Activated CD4-positive, CD25-positive, alpha-beta regulatory T cell (primary cell): ENCODE measurements at places on chromosomes 3 and 15.

DNA sequence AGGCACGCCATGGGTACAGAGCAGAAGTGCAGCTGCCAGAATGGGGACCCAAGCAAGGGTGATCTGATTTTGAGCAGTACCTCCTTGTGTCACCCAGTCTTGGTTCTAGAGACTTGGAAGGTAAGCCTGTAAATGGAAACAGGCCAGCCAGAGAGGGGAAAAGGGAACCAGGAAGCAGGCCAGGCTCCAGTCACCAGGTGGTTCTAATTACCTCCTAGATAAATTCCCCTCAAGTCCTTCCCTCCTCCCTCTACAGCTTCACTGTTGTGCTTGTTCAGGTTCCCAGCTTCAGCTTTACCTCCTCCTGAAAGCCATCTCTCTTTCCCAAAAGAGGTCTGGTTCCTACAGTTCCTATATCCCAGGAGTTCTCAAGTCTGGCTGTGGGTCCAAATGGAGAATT lies 58.8 kb upstream of the SLC7A14 start:
- DNase-seq, result no peak

DNA sequence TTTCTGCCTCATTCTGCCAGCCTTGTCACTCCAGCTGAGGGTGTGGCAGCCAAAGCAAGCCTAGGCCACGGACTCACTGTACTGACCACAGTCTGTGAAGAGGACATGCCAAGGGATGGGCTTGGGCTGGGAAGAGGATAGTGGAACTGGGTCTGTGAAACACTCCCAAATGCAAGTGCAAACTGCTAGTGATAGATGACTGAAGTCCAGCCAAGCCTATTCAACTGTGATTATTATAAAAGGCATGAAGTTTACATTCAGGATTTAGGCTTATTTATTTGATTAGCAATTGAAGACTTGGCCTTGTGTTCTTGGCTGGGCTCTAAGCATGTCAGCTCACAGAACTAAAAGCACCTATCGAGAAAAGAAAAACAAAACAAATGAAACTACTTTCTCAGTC lies 84.9 kb upstream of the UBE2E1 start:
- no peak for DNase-seq

DNA sequence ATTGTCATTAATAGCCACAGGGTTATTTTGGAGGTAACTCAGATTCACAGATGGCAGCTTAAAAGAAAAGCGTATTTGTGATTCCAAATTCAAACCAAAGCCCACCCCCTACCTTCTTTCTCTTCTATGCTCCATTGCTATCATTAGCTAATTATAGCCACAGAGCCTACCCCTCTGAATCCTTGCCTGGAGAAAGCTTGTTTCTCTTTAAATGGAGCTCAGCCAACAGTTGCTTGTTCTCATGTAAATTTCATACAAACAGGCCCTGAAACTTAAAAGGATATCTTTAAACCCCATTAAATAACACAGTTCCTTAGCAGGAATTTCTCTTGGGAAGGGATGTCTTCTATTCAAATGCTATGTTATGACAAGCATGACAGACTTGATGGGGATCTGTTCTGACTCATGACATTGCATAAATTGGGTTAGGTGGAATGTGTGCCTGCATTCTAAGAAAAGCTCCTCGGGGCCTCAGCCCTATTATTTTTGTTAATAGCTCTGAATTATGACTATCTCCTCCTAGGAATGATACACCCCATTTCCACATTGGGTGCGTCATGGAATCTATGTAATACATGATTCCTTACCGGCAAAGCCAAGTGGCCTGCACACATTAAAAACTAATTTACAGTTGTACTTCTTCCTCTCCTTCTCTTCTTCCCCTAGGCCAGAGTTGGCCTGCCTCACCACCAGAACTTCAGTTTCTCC lies 265.8 kb downstream of the TAFA4 start:
- DNase-seq, result no peak

DNA sequence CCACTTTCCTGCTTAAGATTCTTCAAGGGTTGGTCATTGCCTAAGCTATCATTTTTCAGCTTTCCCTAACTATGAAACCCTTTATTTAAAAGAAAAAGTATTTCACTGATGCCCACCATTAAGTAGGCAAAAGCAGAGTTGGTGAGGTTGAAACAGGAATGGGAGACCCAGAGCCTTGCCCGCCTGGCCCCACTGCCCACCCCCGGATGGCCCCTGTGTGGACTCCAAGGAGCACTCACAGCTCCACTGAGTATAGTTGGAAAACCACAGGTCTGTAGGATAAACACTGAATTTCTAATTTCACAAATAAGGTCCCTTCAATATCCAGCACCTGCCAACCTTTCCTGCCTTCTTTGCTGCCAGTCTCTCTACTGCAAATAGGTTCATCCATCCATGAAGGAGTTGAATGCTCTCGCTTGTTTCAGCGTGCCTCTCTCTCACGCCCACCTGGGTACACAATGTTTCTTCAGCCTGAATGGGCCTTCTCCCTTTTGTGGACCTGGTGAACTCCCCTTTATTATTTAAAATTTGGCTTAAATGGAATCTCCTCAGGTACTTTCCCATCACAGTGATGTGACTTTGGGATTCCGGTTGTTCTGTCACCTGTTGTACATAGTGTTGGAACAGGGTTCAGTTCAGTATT lies 8.7 kb upstream of the ACAP2 start:
- no peak for DNase-seq

- no peak for DNase-seq
Measured at GRCh38 chr3:40363674-40364073, 23.3 kb upstream of the ENTPD3 start.

DNA sequence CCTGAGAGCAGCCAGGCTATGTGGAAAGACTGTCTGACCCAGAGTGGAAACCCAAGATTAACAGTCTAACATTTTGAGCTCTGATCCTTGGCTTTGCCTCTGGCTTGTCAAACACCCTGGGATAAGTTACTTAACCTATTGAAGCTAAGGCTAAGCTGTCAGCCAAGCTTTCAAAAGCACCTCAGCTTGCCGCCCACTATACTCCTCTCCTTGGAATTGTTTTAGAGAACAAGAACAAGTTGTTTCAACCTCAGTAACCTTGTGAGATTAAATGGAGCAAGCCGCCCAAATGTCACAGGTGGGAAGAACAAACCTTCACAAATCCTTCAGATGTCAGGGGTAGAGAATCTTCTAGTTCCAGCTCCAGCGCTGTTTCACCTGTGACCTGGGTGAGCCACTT lies 235.1 kb downstream of the RYR3 start:
- DNase-seq, result no peak

DNA sequence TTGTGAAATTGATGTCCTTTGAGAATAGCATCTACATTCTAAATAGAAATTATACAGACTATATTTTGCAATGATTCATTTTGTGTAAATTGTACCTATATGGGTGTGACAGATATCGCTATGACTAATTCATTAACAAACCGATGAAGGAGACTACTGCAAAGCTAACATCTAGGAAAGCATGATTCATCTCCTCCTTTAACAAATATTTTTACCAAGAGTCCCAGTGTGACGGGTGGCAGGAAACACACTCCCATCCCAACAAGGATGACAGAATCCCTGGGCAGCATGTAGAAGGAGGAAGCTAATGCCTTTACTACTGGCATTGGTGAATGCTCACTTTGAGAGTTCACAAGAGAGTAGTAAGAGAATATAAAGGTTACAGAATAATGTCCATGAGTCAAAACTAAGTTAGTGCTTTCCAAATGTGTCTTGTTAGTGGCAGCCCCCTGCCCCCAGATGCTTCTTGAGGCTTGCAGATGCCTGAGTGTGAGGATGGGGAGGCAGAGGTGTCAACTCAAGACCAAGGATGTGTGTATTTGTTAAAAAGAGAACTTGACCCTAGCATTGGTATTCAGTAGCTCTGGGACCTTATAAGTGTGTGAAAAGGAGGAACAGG lies 180.6 kb downstream of the FMN1 start:
- DNase-seq, result no peak

GRCh38 chr3:168820810-168821415 lies 725.2 kb upstream of the GOLIM4 start:
- DNase-seq, result no peak
